ENCODE measurements at places on chromosomes 6 and 20. TPM values are rescaled to one million over a fixed set of nuclear protein-coding genes. Genes with fewer than 3 reads are reported as not detected.

GRCh38 chr6:92667843-92668242 lies 751.5 kb downstream of the EPHA7 start:
- no peak for DNase-seq

DNA sequence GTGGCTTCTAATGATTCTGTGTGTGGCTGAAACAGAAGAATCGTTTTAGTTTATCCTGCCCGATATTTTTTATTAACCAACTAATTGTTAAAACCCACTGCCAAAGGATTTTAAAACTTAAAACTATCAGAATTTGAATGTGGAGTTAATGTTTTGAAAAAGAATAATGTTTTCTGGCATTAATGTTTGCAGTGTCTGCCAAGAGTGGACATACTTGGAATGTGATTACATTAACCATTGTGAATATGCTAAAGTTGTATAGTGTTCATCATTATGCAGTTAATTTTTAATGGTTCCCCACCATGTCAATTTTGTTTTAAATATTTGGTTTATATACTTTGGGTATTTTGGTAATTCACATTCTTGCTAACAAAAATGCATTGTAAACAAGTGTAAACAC lies 24.4 kb downstream of the DCBLD1 start:
- DNase-seq = no peak

DNA sequence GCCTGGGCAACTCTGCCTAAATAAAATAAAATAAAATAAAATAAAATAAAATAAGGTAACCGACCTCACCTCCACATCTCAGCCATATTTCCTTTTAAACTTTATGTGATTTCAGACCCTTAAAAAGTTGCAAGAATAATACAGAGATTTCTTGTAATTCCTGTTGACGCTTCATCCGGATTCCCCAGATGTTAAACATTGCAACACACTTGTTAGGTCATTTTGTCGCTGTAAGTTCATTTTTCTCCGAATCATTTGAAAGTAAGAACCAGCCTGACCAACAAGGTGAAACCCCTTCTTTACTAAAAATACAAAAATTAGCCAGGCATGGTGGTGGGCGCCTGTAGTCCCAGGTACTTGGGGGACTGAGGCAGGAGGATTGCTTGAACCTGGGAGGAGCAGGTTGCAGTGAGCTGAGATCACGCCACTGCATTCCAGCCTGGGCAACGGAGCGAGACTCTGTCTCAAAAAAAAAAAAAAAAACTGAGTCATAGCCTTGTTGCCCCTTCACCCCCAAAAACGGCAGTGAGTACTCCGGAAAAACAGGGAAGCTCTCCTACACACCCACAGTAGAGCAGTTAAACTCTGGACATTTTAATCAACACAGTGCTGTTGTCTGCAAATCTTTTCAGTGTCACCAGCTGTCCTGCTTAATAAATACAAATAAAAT lies 5.9 kb downstream of the PYGB start:
- no peak for DNase-seq

Gene WFDC5
- total RNA-seq = not detected

DNA sequence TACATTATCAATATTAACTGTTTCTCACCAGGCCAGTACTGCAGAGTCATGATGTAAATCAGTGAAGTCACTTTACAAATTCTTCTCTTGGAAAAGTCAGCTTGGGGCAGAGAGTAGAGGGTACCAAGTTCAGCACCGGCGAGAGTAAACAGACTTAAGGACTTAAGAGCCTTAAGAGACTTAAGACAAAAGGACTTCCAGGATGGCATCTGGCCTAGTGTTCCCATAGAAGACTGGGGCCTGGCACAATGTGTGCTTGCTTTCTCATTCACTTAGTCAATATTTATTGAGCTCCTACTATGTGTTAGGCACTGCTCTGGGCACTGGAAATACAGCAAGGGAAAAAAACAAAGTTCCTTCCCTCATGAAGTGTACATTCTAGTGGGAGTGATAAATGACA lies 1.4 kb upstream of the SNPH start:
- no peak for DNase-seq

DNA sequence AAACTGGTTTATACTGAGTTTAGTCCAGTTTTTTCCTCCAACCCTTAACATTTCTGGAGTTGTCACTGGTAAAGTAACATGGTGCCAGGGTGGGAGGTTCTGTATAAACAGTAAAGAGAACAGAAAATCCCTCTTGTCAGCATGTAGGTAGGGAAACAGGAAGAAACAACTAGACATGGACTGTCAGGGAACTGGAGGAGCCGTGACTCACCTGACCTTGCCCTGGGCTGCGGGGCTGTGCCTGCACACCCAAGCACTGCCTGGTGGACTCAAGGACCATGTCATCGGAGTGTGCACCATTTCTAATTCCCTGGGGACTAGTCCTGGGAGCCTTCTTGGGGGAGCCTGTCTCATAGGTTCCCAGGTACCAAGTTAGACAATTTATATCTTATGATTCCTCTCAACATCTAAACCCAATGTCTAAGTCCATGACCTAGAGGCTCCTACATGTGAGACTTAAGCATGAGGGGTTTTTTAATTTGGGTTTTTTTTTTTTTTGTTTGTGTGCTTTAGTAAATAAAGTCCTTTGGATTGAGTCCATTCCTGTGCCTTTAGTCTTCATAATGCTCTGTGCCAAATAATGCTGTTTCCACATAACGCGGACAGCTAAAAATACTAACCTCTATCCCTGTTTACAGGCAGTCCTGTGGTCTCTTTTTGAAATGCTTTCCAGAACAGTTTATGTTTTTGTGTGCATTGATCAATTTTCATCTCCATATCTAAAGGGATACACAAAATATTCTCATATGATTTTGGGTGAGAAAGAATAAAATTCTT lies 136.9 kb upstream of the SUPT3H start:
- DNase-seq = no peak

DNA sequence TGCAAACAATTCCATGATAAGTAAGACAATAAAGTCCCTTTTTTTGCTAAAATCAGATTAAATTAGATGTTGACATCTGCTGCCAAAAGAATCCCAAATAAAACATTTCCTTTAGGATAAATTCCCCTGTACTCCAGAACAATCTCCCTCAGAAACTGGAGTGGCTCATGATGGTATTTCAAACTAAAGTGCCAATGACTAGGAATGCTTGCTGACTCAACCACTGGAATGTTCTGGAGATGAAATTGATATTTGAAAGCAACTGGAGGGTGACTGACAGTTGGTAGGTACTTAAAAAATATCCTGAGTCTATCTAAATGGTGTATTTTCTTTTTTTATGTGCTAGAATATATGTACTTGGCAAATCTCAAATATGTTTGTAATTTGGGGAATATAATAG lies 350.1 kb upstream of the TSHZ2 start:
- no peak for DNase-seq

Measured in esophagus muscularis mucosa (tissue), 4 donors.